ENCODE measurements at places on chromosomes 3 and 15. TPM values are rescaled to one million over a fixed set of nuclear protein-coding genes. Genes with fewer than 3 reads are reported as not detected.

Gene GOLGA6D
- not detected for polyA plus RNA-seq

Gene CCDC191
- 3.5 TPM for polyA plus RNA-seq

GRCh38 chr15:68081869-68082505 lies 27.9 kb downstream of the PIAS1 start:
- H3K4me3 ChIP-seq, result no peak overlapping the region
- H3K4me1 ChIP-seq, result peaks cover 6% of the 10 kb centered on the region
- H3K27ac ChIP-seq, result no peak overlapping the region
- no peaks in the 10 kb centered on the region for H3K36me3 ChIP-seq
- H3K27me3 ChIP-seq, result no peaks in the 10 kb centered on the region

- peaks cover 4% of the 10 kb centered on the region for H3K4me1 ChIP-seq
- H3K27me3 ChIP-seq, result no peaks in the 10 kb centered on the region
- no peak overlapping the region for H3K27ac ChIP-seq
- no peaks in the 10 kb centered on the region for H3K36me3 ChIP-seq
Observed at GRCh38 chr15:50880651-50881114, 27.8 kb upstream of the AP4E1 start.

Gene GBE1
- polyA plus RNA-seq, result 10.5 TPM

Measured in lung (tissue), 17 donors.